ENCODE measurements at places on chromosomes 2 and 18.

DNA sequence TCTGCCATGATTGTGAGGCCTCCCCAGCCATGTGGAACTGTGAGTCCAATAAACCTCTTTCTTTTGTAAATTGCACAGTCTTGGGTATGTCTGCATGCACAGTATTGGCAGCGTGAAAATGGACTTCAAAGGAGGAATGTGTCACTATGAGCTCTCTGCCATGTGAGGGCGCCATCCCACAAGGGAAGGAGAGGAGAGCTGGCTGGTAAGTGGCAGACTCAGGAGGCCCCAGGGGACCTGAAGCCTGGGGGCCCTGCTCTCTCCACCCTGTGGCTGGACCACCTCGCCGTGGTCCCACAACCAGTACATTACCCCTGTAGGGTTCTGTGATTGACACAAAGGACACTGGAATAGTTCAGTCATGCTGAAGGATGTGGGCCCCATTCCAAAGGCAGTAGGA is 122.1 kb downstream of the RPIA start:
- no peak for DNase-seq

DNA sequence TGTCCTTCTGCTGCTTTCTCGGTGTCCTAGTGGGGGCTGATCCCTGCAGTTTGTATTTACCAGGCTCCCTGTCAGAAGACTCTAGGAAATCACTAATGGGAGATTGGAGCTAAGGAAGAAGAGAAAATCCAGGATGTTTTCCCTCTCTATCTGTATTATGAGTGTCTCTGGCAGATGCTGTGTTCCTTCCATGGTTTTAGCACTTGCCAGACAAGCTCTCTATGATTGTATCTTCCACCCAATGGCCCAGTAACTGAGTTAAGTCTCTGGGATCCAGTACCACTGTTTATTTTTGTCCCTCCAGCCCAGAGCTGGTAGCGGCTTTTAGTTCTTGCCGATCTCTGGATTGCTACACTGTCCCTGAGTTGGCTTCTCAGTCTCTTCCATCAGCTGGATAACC is 494.8 kb upstream of the SLC39A10 start:
- no peak for DNase-seq

DNA sequence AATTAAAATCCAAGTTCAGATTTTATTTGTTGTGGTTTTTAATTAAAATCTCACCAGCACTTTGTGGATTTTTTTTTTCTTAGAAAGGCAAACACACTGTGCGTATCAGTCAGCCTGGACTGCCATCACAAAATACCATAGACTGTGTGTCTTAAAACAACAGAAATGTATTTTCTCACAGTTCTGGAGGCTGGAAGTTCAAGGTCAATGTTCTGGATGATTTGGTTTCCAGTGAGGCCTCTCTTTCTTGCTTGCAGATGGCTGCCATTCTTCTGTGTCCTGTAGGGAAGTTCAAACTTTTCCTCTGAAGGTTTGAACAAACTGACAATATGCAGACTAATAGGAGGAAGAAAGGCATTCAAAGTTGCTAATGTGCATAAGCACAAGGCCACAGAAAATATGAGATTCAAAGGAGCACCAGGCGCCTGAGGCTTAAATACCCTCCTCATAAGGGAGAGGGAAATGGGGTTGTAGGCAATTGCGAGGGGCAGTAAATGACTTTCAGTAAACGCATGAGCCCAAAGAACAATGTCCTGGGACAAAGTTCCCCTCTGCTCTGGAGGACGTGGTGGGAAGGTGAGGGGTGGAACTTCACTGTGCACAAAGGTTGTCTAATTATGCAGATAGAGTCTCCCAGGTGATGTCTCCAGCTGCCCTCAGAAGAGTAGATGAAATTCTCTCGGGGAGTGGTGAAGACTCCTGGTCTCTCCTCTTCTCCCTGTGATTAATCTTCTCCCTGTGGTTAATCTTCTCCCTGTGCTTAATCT is 26.5 kb upstream of the KCNF1 start:
- DNase-seq, result no peak

- no peak for DNase-seq
These were observed 10.5 kb upstream of the FAM124B start for GRCh38 chr2:224412141-224413015.

DNA sequence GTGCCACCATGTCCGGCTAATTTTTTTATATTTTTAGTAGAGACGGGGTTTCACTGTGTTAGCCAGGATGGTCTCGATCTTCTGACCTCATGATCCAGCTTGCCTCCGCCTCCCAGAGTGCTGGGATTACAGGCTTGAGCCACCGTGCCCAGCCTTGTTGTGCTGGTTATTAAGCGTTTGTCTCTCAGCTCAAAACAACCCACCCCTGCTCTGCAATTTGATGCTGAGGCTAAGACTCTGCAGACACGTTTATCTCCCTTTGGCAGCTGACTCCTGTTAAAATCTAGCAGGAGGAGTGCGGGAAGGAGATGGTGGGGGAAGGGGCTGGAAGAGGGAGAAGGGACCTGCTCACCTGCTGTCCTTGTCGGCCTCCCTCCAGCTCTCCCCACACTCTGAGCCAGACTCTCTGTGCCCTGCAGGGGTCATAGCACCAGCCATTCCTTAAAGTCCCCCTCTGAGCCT is 29.9 kb upstream of the IMPA2 start:
- no peak for DNase-seq

GRCh38 chr2:43194121-43194869 is 32.1 kb downstream of the ZFP36L2 start:
- no peak for DNase-seq

DNA sequence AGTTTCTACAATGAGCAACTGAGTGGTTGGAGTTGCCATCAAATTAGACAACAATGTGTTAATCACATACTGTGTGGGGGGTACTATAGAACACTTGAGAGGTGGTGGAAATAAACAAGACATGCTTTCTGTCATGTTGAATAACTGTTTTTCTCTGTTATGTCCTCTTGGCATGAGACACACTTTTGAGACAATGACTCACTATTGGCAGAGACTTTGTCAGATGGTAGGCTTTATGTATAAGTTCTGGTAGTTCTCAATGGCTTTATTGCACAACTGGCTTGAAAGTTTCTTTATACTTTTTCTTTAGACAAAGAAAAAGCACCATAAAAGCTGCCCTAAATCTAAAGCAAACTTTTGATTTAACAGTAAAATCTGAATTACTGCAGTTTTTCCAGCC is 578.7 kb downstream of the ADCYAP1 start:
- no peak for DNase-seq

DNA sequence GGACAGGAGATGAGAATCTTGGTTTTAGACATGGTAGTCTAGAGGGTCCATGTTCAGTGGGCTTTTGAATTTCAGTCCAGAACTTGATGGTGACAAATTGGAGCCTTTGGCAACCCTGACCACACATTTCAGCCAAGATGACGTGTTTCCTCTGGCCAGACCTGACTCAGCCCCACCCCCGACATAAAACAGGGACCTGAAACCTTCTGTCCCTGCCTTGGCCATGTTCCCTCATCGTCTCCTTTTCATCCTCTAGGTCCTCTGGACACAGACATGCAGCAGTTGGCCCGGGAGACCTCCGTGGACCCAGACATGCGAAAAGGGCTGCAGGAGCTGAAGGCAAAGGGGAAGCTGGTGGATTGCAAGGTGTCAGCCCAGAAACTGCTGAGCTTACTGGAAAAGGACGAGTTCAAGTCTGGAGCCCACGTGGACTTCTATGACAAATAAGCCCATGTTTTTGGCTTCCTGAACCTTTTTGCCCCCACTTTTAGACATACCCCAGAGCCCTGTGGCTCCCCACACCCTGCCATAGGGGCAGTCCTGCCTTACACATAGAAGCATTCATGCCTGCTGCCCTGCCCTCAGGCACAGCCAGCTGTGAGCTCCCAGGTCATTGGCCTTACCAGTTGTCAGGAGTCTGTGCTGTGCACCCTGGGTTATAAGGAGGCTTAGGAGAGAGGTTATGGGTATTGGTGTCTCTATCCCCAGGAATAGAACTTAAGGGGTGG is 4.0 kb downstream of the SPR start:
- no peak for DNase-seq

DNA sequence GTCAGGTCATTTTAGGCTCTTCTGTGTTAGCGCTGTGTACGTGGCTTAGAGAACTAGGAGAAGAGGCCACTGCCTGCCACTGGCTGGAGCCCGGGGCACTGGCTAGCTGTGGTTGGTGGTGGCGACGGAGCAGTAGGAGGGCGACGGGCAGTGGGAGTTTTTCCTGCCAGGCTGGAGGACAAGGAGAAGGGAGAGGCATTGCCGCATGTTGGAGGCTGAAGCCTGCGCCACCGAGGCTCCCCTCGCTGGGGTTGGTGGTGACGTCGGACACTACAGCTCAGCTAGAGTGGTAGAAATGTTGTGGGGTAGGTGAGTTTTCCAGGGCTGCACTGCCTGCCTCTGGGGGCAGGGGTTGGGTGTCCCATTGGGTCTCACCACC is 41.7 kb upstream of the IMP4 start:
- no peak for DNase-seq

- DNase-seq, result no peak
These were observed 172.6 kb downstream of the ANKRD44 start for GRCh38 chr2:197137826-197138477.

DNA sequence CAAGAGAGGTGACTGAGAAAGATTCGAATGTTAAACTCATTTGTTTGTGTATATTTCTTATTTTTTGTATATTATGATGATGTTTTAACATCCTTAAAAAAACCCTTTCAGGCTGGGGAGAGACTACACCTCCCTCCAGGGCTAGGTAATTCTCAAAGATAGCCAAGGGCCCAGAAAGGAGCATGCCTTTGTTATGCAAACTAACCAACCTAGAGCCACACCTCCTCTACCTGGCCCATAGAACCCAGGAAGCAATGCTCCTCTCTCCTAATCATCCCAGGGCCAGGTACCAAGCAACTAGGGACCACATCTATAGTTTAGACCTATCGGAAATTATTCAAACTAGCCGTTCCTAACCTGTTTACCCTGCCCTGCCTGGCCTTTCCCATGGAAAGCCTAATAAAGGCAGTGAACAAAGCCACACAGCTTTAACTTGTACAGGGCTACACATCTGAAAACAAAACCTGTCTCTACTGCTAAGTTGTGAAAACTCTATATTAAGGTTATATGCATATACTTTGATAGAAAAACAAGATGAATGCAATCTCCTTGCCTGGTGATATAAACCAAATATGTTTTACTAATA is 79.7 kb downstream of the COLEC12 start:
- no peak for DNase-seq

DNA sequence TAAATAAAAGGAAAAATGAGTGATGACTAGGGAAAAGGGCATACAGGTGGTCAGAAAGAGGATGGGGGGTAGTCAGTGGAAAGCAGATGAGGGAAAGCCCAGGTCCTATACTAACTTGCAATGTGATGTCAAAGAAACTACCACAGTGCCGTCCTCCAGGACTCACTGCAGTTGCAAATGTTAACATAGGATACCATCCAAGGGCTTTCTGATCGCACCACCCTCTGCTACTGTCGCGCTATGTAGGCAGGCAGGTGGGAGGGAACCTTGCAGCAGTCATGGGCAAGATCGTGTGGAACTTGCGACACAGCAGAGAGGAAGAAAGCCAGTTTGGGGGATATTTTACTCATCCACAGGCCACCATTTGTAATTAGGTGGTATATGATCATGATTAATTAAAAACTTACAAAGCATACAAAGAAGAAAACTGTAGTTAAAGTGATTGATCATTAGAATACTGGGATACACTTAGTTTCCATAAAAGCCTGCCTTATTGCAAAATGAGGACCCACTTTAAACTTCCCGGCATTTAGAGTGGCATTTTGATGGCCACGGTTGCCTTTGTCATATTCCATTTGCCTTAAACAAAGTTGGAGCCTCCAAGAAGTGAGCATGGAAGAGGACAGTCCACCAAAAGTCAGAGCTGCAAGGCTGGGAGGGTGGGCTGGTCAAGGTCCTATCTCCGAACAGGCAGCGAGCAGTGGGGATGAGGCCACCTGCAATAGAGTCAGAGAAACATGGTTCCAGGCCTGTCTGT is 8.5 kb upstream of the ROCK2 start:
- no peak for DNase-seq

- no peak for DNase-seq
These were observed 218.3 kb downstream of the ACKR3 start for GRCh38 chr2:236787885-236788284.

GRCh38 chr18:43581936-43582519 is 304.7 kb upstream of the SYT4 start:
- no peak for DNase-seq

DNA sequence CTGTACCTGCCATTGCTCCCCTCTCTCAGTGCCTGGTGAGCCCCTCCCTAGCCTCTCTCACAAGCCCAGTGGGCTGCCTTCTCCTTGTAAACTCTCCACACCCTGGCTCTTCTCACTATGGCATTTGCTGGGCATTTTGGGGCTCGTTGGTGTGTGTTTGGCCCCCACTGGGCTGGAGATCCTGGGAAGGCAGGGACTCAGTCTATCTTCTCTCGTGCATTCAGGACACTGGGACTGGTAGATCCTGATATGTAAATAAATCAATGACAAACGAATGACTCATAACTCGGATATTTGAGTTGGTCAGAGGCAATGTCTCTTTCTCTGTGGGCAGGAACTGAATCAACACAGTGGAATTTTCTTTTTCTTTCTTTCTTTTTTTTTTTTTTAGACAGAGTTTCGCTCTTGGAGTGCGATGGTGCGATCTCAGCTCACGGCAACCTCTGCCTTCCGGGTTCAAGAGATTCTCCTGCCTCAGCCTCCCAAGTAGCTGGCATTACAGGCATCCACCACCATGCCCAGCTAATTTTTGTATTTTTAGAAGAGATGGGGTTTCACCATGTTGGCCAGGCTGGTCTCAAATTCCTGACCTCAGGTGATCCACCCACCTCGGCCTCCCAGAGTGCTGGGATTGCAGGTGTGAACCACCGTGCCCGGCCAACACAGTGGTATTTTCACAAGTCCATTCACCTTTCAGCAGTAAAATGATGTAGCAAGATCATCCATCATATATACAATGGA is 144.6 kb upstream of the SPRED2 start:
- DNase-seq, result no peak

DNA sequence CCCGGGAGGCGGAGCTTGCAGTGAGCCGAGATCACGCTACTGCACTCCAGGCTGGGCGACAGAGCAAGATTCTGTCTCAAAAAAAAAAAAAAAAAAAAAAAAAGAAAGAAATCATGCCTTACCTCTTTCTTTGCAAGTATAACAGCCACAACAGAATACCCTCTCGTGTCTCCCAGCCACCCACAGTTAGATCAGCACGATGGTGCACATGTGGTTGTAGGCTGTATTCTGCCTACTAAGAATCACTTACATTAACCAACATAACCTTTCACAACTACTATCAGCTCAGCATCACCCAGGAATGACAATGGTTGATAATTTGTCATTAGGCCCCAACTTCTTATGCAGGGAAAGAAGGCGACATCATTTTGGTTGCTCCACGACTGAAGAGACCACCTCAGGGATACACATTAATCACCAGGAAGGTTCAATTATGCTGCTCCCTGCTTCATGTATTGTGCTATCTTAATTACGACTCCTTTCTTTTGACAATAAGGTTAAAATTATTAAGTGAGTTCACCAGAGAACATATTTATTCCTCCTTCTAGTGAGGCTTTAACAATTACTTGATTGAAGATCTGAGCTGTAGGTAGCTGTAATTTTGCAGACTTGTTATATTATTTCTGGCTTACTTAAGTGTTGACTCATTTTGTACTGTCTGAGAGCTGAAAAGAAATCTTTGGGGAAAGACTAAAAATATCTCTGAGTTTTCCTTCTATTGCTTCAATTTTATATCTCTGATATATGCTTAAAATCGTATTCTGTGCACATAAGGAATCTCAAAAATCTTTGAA is 120.1 kb downstream of the LRP1B start:
- no peak for DNase-seq

Data from NCI-H748 treated with DMSO at 0.1 percent for 48 hours (cell line).